Activated T-cell treated with anti-CD3 and anti-CD28 coated beads, Interleukin-2, amount 50 U/mL, for 24 hours (primary cell): ENCODE measurements at places on chromosomes 13 and 19.
A peak's percentile ranks its signal among the peaks of the same experiment; 100 is the strongest.

GRCh38 chr13:35057858-35058257, 115.8 kb downstream of the NBEA start:
- H3K27ac ChIP-seq = no peak overlapping the region
- H3K36me3 ChIP-seq = peaks cover 3% of the 10 kb centered on the region
- no peaks in the 10 kb centered on the region for H3K4me1 ChIP-seq
- no peak for DNase-seq

DNA sequence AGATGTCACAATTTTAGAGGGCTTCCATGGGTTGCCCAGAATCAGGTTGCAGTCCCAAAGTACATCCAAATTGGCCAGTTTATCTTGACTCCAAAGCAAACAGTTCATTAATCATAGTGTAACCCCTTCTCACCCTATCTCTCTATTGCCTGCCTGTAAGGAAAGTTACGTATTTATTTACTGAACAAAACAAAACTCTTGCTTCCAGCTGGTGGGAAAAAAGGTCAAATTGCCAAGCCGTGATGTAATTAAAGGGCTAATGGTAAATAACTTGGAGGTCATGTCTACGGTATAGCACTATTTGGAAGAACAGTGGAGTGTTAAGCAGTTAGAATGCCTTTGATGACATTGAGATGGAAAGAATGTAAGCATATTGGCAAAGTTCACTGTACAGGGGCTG, 214.0 kb downstream of the DLEU7 start:
- DNase-seq = no peak
- no peak overlapping the region for H3K4me3 ChIP-seq
- H3K27ac ChIP-seq = no peak overlapping the region
- H3K27me3 ChIP-seq = no peaks in the 10 kb centered on the region

- H3K4me3 ChIP-seq = no peak overlapping the region
- H3K27ac ChIP-seq = no peak overlapping the region
- H3K36me3 ChIP-seq = peaks cover 43% of the 10 kb centered on the region
- DNase-seq = no peak
- H3K27me3 ChIP-seq = no peaks in the 10 kb centered on the region
- H3K4me1 ChIP-seq = peaks cover 4% of the 10 kb centered on the region
Observed at GRCh38 chr13:23861310-23861709, 27.9 kb downstream of the MIPEP start.

- no peak overlapping the region for H3K4me3 ChIP-seq
- no peaks in the 10 kb centered on the region for H3K36me3 ChIP-seq
- H3K27ac ChIP-seq = no peak overlapping the region
- DNase-seq = no peak
Observed at GRCh38 chr13:75079226-75079625, 402.7 kb downstream of the TBC1D4 start.

GRCh38 chr13:113292021-113292862, 4.8 kb upstream of the LAMP1 start:
- peaks cover 59% of the 10 kb centered on the region for H3K27me3 ChIP-seq
- peaks cover 4% of the 10 kb centered on the region for H3K36me3 ChIP-seq
- H3K27ac ChIP-seq = peak overlapping the region; percentile 30

GRCh38 chr19:56988299-56988698, 131.5 kb upstream of the USP29 start:
- no peak overlapping the region for H3K27ac ChIP-seq
- H3K4me3 ChIP-seq = no peak overlapping the region
- no peak for DNase-seq
- no peaks in the 10 kb centered on the region for H3K27me3 ChIP-seq
